CD4-positive, CD25-positive, alpha-beta regulatory T cell (primary cell): ENCODE measurements at places on chromosomes 13 and 19. TPM values are rescaled to one million over a fixed set of nuclear protein-coding genes. Genes with fewer than 3 reads are reported as not detected.
A peak's percentile ranks its signal among the peaks of the same experiment; 100 is the strongest.

Gene TINCR
- total RNA-seq = 3.1 TPM

Gene CYP4F12
- total RNA-seq = not detected

Gene LRG1
- 0.49 TPM for total RNA-seq

Gene ZNF527
- 12.5 TPM for total RNA-seq

Gene STAP2
- total RNA-seq = 2.2 TPM

Gene RASAL3
- total RNA-seq = 122 TPM

- H3K4me1 ChIP-seq = peaks cover 32% of the 10 kb centered on the region
- peaks cover 17% of the 10 kb centered on the region for H3K36me3 ChIP-seq
- peak overlapping the region; percentile 93 for H3K4me3 ChIP-seq
- DNase-seq = peak; percentile 55
- H3K27ac ChIP-seq = peak overlapping the region; percentile 98
Measured at GRCh38 chr19:45468159-45468651, 409 bp downstream of the FOSB start.

DNA sequence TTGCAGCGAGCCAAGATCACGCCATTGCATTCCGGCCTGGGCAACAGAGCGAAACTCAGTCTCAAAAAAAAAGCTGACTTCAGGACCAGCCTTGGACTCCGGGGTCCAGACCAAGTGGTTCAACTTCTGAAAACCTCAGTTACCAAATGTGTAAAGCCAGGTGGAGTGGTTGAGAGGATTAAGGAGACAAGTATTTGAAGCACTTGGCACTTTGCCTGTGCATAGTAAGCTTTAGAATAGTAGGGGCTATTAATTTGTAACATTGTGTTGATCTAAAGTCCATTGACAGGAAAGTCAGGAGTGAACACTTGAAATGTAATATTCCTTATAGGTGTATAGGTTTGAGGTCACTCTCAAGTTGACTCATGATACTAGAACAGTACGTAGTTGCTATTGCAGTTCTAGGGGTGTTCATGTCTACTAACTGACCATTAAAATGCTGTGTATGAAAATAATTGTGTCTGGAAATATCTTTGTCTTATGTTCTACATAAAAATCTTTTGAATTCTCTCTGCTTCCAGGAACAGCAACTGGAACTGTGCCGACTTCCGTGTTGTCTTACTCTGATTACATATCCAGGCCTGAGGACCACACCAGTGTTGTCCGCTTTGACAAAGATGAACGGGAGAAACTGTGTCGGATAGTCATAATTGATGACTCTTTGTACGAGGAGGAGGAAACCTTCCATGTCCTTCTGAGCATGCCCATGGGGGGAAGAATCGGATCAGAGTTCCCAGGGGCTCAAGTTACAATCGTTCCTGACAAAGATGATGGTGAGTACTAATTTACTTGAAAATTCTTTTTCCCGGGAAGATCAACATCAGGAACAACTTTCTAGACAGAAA lies 97.4 kb downstream of the FREM2 start:
- no peaks in the 10 kb centered on the region for H3K4me1 ChIP-seq
- no peak overlapping the region for H3K4me3 ChIP-seq
- H3K36me3 ChIP-seq = no peaks in the 10 kb centered on the region
- no peak for DNase-seq

GRCh38 chr13:33087790-33088189 lies 71.6 kb downstream of the KL start:
- H3K27me3 ChIP-seq = no peaks in the 10 kb centered on the region
- no peaks in the 10 kb centered on the region for H3K36me3 ChIP-seq
- no peak overlapping the region for H3K4me3 ChIP-seq
- no peak for DNase-seq
- H3K27ac ChIP-seq = no peak overlapping the region
- H3K4me1 ChIP-seq = no peaks in the 10 kb centered on the region

- H3K4me1 ChIP-seq = peaks cover 30% of the 10 kb centered on the region
- H3K36me3 ChIP-seq = no peaks in the 10 kb centered on the region
- no peak overlapping the region for H3K27ac ChIP-seq
- H3K27me3 ChIP-seq = no peaks in the 10 kb centered on the region
Measured at GRCh38 chr13:112686987-112687386, 2.9 kb upstream of the ATP11A start.

GRCh38 chr19:4009990-4010807 lies 2.7 kb downstream of the PIAS4 start:
- H3K4me1 ChIP-seq = peaks cover 48% of the 10 kb centered on the region
- H3K27me3 ChIP-seq = no peaks in the 10 kb centered on the region
- no peak overlapping the region for H3K4me3 ChIP-seq
- H3K36me3 ChIP-seq = peaks cover 28% of the 10 kb centered on the region
- no peak for DNase-seq
- H3K27ac ChIP-seq = no peak overlapping the region

DNA sequence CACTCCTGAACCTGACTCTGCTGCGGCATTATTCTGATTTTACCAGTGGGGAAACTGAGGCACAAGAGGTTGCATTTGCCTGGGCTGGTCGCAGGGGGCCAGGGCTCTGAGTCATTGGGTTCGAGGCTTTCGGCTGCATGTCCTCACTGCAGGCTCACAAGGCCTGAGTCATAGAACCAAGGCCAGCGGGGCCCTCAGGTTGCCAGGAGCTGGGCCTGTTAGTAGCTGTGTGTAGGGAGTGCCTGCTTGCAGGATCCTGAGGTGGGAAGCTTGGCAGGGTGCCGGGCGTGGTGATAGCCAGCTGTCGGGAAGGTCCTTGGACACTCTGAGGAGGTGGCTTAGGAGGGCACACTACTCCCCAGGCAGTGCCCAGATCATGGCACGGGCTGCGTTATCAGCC lies 21.6 kb upstream of the F2RL3 start:
- H3K4me3 ChIP-seq = no peak overlapping the region
- DNase-seq = no peak
- H3K4me1 ChIP-seq = no peaks in the 10 kb centered on the region
- H3K36me3 ChIP-seq = peaks cover 66% of the 10 kb centered on the region

- H3K36me3 ChIP-seq = no peaks in the 10 kb centered on the region
- peaks cover 38% of the 10 kb centered on the region for H3K4me1 ChIP-seq
- H3K4me3 ChIP-seq = peak within 1 kb of the TSS; percentile 51
- peak; percentile 33 for DNase-seq
- H3K27me3 ChIP-seq = no peaks in the 10 kb centered on the region
Measured at GRCh38 chr19:12774588-12775555, at the start of gene HOOK2. Gene HOOK2 (minus strand): TSS chr19:12775552. CDS start chr19:12775449, 103 bp downstream.

GRCh38 chr19:29537601-29538000 lies 11.8 kb downstream of the VSTM2B start:
- H3K36me3 ChIP-seq = no peaks in the 10 kb centered on the region
- no peak overlapping the region for H3K27ac ChIP-seq
- DNase-seq = no peak
- no peaks in the 10 kb centered on the region for H3K4me1 ChIP-seq
- no peak overlapping the region for H3K4me3 ChIP-seq
- H3K27me3 ChIP-seq = peaks cover 3% of the 10 kb centered on the region

DNA sequence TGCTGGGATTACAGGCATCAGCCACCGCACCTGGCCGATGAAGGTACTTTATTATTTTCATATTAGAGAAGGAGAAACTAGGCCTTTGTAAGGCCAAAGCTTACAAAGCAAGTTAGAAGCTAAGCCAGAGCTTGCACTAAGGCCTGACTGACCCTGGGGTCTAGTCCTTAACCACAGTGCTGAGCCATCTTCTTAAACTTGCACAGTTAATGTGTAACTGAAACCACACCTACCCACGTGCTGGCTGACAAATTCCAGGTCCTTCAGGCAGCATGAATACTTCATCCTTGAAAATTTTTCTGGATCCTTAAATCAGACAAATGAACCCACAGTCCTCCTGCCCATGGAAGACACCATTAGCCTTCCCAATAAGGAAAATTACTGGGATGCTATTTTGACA lies 880.6 kb downstream of the UQCRFS1 start:
- H3K27ac ChIP-seq = no peak overlapping the region
- no peaks in the 10 kb centered on the region for H3K36me3 ChIP-seq
- H3K27me3 ChIP-seq = no peaks in the 10 kb centered on the region
- no peak overlapping the region for H3K4me3 ChIP-seq
- H3K4me1 ChIP-seq = no peaks in the 10 kb centered on the region
- no peak for DNase-seq

- no peaks in the 10 kb centered on the region for H3K4me1 ChIP-seq
- H3K36me3 ChIP-seq = no peaks in the 10 kb centered on the region
- DNase-seq = peak; percentile 70
- H3K4me3 ChIP-seq = no peak overlapping the region
- H3K27me3 ChIP-seq = no peaks in the 10 kb centered on the region
Measured at GRCh38 chr19:2648528-2648937, 54.0 kb downstream of the GNG7 start.

DNA sequence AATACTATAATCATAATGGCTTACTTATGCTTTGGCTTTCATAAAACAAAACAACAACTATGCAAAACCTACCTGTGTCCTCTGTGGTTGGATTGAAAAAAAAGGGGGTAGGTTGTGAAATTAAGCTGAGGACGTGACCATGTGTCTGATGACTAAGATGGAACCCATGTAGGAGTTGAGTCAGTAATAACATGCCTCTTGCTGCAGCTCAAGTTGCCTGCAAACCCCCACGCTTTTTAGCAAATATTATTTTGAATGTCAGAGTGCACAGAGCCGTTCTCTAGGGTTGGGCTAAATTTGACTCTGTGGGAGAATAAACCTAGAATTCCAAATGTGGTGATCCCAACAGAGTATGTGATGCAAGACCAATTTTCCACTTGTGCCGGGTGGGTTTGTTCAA lies 209.3 kb downstream of the KCNRG start:
- no peaks in the 10 kb centered on the region for H3K36me3 ChIP-seq
- no peaks in the 10 kb centered on the region for H3K27me3 ChIP-seq
- H3K4me3 ChIP-seq = no peak overlapping the region
- no peaks in the 10 kb centered on the region for H3K4me1 ChIP-seq
- no peak overlapping the region for H3K27ac ChIP-seq
- no peak for DNase-seq

DNA sequence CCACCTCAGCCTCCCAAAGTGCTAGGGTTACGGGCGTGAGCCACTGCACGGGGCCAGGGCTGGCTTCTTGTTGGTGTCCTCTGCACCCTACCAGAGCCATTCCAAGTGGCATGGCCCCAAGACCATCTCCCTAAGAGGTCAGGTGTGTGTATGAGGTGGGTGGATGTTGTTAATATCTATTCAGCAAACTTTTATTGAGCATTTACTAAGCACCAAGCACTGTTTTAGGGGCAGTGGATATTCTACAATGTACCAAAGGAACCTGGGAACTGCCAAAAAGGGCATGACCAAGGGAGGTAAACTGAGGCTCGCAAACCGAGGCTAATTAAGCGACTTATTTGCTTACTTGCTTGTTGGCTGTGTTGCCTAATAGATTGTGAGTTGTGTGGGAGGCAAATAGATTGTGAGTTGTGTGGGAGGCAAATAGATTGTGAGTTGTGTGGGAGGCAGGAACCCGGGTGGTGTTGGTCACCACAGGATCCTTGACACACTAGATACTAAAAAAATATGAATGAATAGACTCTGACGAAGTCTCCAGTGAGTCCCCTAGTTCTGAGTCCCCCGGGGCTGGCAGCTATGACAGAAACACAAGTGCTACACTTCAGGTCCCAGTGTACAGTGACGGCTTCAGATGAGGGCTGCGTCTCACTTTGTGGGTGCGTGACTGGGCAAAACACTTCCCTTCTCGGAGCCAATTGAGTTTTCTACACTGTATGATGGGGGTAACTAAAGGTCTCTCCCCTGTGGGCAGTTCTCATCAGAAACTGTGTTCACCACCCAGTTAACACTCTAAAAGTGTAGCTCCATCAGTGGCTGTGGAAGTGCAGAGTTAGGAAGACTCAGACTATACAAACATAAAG lies 5.0 kb upstream of the BICRA start:
- H3K27me3 ChIP-seq = no peaks in the 10 kb centered on the region
- H3K27ac ChIP-seq = no peak overlapping the region
- no peak for DNase-seq
- no peaks in the 10 kb centered on the region for H3K36me3 ChIP-seq
- H3K4me1 ChIP-seq = peaks cover 20% of the 10 kb centered on the region
- H3K4me3 ChIP-seq = no peak overlapping the region

GRCh38 chr13:90222758-90223157 lies 1124.7 kb upstream of the MIR17HG start:
- no peak overlapping the region for H3K4me3 ChIP-seq
- no peak for DNase-seq
- H3K27me3 ChIP-seq = no peaks in the 10 kb centered on the region
- H3K27ac ChIP-seq = no peak overlapping the region
- no peaks in the 10 kb centered on the region for H3K4me1 ChIP-seq
